HuH-7 (cell line): ENCODE measurements at places on chromosomes 1 and 21.
A peak's percentile ranks its signal among the peaks of the same experiment; 100 is the strongest.

GRCh38 chr1:42335809-42336518 is 929 bp upstream of the FOXJ3 start:
- DNase-seq, result peak; percentile 39

- DNase-seq, result no peak
Observed at GRCh38 chr1:242432491-242433095, 91.9 kb downstream of the PLD5 start.

DNA sequence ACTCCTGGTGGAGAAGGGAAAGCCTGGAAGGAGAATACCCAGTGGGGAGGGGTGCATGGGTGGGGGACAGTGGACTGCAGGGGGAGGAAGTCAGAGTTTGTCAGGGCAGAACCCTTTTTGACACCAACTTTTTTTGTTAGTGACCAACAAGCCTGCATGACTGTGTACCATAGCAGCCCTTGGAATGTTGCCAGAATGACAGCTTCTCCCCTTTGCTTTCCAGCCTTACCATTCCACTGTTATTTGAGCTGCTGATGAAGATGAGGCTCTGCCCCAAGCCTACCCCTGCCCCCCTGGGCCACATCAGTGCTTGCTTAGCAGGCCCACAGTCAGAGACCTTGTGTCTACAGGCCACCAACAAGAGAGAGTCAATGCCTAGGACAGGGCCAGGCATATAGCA is 341.2 kb downstream of the HHAT start:
- no peak for DNase-seq

- DNase-seq, result no peak
Observed at GRCh38 chr1:152145769-152146168, 13.3 kb downstream of the RPTN start.

DNA sequence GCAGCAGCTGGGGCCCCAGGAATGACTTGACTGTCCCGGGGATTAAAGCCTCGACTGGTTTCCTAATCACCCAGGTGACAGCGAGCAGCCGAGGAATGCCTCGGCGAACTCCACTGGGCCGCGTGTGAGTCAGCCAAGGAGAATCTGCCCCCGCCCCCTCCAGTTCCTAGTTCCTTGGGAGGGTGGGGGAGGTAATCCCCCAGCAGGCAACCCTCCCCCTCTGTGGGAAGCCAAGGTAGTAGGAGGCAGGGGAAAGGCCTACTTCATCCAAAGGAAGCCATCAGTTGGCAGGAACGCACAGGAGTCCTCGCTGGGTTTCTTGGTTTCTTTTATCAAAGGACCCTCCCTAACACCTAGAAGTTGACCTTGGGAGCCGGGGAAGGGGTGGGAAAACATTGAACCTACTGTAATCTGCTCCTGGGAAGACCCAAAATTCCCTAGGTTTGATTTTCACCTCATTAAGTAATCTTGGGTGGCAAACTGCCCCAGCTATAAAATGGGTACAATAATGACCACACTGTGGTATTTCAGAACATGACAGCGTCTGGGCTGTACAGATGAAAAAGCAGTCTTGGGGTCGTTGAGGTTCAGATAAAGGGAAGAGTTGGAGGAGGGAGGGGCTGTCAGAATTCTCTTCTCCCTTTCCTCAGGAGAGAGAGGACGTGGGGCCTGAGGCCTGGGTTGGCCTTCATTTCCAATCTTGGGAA is 1.4 kb downstream of the TENT5B start:
- DNase-seq, result no peak
